ENCODE measurements at places on chromosomes 16 and 17.

DNA sequence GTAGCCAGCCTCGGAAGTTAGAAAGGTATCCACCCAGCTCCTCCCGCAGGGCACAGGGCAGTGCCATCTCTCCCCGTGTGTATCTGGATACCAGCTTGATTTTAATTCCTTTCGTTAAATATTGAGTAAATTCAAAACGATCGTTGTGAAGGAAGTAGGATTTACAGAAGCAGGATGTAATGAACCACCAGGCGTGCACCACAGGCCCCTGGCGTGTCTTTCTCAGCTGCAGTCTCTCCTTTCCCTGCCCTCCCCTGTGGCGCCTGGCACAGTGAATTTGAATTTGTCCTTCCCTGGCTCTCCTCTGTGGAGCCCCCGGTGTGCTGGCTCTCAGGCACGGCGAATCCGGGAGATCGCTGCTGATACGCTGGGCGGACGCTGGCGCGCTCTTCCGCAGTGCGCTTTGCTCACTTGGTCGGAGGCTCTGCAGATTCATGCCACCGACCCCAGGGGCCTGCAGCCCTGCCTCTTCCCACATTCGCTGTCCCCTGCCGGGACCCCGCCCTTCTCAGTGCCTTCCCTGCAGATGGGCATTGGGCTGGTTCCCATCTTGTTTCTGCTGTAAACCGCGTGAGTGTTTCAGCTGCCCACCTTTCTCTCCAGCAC, 164.6 kb downstream of the RPTOR start:
- DNase-seq, result no peak

DNA sequence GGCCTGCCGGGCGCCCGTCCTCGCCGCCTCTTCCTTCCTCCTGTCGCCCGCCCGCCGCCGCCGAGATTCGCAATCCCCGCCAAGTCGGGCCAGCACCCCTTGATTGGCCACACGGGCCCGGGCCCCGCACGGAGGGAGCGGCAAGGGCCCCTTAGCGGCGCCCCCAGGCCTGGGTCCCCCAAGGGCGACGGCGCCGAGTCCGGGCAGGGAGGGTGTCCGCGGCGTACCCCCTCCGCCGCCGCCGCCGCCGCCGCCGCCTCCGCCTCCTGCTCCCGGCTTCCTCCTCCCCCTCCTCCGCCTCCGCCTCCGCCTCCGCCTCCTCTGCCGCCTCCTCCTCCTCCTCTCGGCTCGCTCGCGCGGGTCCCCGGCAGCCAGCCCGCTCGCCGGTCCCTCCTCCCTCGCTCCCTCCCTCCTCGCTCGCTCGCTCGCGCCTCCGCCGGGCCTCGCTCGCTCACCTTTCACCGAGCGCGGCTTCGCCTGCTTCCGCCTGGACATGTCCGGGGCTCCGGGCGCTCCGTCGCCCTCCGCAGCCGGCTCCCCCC, 561 bp downstream of the ZNF423 start:
- peak; percentile 59 for DNase-seq

DNA sequence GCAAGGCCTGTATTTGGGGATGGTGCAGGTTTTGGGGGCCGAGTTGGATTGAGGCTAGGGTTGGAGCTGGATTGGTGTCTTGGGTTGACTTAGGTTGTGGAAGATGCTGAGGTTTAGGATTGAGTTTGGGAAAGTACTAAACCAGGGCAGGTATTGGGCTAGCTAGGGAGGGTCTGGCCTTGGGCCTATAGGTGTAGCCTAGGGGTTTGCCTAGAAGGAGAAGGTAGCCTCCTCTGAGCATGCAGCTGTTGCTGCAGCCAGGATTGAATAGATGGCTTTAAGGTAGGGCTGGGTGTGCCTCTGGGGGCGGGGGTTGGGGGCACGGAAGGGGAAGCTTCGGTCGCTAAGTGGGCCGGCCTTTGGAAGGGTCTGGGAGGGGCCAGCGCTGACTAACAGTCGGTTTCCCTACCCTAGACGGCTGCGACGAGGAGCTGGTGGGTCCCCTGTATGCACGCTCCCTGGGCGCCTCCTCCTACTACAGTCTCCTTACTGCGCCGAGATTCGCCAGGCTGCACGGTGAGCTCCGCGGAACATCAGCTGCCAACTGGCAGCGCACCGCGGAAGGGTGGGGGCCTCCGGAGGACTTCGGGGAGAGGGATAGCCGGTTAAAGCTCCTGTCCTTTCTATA, 1.2 kb downstream of the CNTNAP1 start:
- DNase-seq, result no peak

DNA sequence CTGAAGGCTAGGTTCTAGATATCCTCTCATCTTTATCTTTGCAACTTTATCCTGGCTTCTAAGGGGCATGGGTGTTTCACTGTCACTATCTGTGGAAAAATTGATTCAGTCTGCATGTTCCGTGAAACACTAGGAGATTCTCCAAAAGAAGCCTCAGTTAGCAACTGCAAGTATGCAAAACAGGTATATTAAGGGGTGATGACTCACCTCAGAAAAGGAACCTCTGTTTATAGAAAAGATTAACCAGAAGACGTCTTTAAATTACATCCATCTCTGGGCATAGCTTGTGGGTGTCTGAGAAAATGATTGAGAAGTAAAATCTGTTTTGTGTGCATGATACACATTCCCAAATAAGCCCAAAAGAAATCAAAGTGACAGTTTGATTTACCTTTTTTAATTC, 353.8 kb upstream of the HSBP1 start:
- no peak for DNase-seq

DNA sequence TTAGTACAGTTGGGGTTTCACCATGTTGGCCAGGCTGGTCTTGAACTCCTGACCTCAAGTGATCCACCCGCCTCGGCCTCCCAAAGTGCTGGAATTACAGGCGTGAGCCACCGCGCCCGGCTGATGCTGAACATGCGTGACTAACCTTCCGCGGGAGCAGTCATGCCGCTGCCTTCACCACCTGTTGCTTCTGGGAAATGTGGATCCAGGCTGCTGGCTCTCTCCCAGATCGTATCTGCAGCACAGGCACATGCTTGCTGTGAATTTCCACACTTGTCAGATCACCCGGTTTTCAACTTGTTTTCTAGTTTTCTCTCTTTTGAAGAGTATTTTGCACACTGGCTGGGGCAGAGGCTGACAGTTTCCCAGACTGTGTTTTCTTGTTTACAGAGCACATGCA, 97.9 kb downstream of the ADCY9 start:
- DNase-seq, result no peak

- no peak for DNase-seq
Observed at GRCh38 chr16:25481636-25482035, 210.1 kb upstream of the HS3ST4 start.

GRCh38 chr17:29591146-29591736, 1.7 kb upstream of the ANKRD13B start:
- DNase-seq, result no peak

DNA sequence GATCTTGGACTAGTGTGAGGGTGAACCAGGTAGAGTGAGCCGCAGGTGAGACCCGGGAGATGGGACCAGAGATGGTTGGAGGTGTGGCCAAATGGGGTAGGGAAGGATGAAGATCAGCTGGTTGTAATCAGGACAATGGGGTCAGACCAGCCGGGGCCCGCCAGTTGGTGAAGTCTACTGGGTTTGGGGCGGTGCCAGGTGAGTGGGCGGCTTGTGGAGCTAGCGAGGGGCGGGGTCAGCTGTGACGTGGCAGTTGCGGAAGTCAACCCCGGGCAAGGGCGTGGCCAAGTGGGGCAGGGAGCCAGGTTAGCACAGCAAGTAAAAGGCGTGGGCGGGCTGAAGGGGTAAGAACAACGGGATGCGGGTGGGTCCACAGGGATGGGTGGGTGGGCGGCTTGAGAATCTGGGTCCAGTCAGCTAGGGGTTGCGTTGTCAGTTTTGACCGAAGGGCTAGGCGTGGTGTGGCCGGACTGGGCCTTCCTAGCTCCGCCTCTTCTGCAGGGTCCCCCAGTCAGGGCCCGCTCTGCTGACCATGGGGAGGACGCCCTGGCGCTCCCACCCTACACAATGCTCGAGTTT, 25.5 kb upstream of the ALKBH5 start:
- peak; percentile 91 for DNase-seq

DNA sequence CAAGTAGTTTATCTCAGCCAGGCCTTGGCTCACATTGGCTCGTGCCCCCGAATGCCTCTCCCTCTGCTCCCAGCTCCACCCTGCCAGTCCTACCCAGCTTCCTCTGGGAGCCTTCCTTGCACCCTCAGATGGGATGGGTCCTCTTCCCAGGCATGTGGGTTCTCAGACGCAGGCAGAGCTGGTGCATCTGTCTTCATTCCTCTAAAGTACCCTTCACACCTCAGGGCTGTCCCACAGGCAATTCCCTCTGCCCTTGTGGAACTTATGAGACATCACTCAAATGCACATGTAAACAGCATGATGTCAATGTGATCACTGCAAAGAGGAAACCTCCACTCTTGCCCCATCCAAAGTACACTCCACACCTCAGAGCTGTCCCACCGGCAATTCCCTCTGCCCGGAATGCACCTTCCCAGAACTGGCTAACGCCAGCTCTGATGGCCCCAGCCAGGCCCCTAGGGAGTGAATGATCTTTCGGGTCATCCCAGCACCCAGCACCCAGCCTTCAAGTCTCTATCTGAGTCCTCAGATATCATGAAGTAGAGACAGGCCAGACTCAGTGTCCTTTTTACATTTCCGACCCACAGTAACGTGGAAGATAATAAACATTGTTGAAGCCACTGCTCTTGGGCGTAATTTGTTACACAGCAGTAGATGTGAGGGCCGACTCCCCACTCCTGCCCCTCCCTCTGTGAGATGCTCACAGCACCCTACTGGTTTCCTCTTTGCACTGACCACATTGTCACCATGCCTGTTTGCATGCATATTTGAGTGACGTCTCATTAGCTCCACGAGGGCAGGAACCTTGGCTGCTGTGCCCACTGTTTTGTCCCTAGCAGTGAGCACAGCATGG, 85.4 kb downstream of the N4BP1 start:
- DNase-seq, result no peak

DNA sequence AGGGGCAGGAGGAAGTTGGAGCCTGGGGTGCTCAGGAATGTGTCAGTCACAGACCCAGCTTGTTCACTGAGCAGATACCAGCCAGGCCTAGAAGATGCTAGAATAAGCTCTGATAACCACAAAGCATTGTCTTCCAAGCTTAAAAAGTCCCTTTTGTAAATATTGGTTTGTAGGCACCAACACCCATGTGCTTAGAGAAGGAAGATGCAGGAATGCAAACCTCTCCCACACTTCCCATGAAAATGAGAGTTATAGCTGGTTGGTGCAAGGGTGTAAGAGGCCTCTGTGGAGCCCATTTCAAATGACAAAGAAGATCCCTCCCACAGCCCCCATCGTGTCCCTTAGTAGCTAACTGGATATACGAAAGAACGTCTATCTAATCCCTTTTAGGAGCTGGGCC, 210.3 kb downstream of the C16orf78 start:
- DNase-seq, result no peak

DNA sequence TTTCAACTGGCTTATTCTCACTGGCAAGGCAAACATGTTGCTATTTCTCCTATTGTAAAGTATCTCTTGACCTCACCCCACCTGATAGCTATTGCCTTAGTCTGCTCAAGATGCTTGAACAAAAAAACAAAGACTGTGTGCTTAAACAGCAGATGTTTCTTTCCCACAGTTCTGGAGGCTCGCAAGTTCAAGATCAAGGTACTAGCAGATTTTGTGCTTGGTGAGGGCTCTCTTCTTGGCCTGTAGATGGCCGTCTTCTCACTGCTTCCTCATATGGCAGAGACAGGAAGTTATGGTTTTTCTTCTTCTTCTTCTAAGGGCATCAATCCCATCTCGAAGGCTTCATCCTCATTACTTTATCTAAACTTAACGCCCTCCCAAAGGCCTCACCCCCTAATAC, 109.7 kb upstream of the CLEC3A start:
- DNase-seq, result no peak

DNA sequence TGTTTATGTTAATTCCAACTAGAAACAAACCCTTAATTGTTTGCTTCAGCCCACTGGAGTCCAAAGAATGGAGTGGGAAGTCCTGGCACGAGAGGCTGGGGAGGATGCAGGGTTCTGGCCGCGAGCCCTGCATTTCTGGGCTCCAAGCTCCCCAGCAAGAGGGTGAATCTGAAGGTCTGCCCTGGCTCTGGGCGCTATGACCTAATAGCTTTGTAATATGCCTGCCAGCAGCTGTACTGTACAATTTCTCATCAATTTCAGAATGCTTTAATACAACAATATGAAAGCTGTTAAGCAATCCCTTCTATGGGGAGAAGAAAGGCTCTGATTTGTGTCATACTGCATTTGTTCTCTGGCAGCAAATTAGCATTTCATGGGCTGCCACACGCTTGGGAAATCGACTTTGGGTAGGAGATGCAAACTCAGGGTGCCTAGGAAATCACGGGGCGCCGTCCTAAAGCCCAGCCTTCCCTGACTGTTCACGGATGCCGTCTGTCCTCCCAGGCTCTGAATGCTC, 43.8 kb downstream of the NDEL1 start:
- DNase-seq, result no peak

DNA sequence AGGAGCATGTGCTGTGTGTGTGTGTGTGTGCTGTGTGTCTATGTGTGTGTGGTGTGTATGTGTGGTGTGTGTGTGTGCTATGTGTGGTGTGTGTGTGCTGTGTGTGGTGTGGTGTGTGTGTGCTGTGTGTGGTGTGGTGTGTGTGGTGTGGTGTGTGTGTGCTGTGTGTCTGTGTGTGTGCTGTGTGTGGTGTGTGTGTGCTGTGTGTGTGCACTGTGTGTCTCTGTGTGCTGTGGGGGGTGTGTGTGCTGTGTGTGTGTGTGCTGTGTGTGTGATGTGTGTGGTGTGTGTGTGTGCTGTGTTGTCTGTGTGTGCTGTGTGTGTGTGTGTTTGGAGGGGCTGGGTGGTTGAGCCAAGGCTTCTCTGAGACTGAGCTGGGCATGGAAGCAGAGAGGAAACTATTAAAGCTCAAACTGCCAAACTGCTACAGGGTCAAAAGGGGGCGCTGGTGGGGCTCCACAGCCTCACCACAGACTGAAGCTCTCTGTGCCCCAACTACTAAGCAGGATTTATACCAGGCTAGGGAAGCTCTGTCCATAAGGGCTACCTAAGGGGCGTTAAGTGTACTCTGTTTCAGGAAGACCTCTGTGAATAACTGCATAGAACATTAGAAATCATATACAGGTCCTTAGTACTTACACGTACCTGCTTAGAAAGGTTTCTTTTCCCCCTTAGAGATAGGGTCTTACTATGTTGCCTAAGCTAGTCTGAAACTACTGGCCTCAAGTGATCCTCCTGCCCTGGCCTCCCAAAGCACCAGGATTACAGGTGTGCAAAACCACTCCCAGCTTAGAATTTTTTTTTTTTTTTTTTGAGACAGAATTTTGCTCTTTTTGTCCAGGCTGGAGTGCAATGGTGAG, 27.8 kb upstream of the GHDC start:
- peak; percentile 39 for DNase-seq

DNA sequence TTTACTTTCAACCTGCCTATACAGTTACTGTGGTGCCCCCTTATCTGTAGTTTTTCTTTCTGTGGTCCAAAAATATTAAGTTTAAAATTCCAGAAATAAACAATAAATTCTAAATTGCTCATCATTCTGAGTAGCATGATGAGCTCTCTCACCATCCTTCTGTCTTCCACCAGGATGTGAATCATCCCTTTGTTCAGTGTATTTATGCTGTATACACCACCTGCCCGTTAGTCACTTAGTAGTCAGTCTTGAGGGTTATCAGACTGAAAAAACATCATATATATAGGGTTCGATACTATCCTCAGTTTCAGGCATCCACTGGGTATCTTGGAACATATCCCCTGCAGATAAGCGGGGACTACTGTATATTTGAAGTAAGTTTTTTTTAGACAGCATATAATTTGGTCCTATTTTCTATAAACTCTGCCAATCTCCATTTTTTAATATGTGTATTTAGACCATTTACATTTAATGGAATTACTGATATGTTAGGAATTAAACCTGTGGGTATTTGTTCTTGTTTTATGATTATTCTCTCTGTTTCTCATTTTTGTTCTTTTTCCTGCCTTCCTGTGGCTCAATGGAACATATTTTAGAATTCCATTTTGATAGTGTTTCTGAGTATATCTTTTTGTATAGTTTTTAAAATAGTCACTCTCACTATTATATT, 31.0 kb downstream of the TBX21 start:
- no peak for DNase-seq

Data from activated CD4-positive, alpha-beta T cell treated with anti-CD3 and anti-CD28 coated beads for 1 hour (primary cell).